ENCODE measurements at places on chromosomes 13 and 19.
A peak's percentile ranks its signal among the peaks of the same experiment; 100 is the strongest.

GRCh38 chr13:109744512-109745051, 41.8 kb downstream of the IRS2 start:
- no peak for DNase-seq

DNA sequence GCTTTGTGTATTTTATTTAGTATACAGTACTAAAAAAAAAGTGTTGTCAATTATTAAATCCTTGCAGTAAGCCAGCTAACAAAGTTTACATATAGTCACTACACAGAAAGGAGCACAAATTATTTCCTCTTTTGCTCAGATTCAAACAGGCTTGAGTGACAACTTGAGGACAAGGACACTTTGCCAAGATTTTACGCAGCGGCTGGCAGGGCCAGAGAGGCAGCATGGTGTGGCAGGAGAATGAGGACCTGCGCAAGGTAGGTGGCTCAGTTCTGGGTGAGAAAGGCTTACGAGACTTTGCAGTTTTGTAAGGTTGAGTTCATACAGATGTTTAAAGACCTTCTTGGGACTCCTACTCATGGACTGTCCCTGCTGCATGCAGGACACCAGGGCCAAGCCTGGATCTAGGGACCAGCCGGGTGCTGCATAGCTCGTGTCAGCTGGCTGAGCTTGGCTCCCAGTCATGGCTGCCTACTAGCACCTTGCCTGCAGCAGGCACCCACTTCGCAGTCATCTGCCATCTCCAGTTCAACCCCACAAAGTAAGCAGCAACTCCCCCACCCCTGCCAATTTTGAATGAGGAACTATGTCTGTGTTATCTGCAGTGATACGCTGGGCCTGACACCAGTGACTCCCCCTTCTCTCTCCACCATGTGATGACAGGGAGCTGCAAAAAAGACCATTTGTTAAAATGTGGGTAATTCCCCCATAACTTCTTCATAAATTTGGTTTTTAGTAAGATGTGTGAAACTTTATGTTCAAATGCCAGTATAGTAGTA, 3.7 kb upstream of the TUBA3C start:
- no peak for DNase-seq

- no peak for DNase-seq
These were observed 111.8 kb upstream of the UQCRFS1 start for GRCh38 chr19:29324717-29325116.

- DNase-seq, result no peak
These were observed 6.9 kb downstream of the S1PR5 start for GRCh38 chr19:10510301-10510802.

GRCh38 chr13:20699715-20700114, 3.8 kb upstream of the IL17D start:
- no peak for DNase-seq

DNA sequence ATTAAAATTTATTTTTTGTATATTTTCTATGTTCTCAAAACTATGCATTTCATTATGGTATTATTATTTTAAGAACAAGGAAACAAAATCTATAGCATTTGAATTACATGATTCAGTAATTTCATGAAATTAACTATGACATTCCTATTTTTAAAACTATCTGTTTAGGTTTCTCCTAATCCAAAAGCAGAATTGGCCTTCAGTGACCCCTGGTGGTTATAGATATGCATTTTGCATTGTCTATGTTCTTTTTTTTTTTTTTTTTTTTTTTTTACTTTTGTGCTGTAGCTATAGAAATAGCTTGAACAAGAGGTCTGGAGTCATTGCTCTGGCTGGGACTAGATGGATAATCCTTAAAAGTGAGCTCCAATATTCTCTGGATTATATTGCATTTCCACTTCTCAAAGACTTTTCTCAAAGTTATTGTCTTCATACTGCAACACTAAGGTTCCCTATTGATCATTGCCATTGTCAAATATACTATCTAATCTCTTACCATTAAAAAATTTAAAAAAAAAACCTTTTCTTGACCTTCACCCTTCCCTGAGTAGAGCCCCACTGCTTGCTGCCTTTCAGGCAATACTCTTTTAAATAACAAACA, 15.9 kb upstream of the DNAJC3 start:
- peak; percentile 26 for DNase-seq

- no peak for DNase-seq
These were observed 157.9 kb downstream of the COL4A1 start for GRCh38 chr13:110149036-110149435.

DNA sequence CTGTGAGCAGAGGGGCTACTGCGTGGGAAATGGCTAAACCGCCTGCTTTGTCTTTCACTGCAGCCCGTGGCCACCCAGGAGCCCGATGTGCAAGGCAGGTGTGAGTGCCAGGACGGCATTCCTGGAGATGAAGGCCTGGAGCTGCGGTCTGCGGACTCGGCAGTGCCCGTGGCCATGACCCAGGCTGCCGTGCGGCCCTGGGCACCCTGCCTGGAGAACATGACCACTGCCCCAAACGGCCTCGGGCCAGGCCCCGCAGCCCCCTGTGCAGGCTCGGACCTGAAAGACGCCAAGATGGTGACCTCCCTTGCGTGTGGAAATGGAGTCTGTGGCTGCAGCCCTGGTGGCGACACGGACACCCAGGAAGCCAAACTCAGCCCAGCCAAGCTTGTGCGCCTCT, 62.2 kb downstream of the SPATA13 start:
- no peak for DNase-seq

DNA sequence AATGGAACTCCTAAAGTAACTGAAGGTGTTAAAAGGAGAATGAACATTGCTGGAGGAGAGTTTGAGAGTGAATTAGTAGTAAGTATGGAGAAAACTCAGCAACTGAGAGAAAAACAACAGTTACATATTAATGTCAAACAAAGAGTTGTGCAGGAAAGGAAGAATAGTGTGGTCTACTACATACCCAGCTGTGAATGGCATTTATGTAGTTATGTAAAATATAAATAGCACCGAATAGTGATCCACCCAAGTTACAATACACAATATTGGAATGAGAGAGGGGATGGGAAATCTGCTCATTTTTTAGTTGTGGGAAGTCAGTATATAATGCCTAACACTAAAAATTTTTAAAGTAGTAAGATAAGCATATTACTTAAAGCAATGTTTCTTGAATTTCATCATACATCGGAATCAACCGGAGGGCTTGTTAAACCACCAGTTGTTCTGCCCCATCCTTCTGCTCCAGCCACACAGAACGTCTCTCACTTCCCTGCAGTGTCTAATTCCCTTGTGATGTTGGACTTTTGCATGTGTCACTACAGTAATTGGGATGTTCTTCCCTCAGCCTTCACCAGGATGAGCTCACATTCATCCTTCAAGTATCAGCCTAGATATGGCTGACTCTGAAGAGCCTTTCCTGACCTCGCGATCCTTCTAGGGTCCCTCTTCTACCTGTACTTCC, 11.5 kb downstream of the CCDC70 start:
- no peak for DNase-seq

DNA sequence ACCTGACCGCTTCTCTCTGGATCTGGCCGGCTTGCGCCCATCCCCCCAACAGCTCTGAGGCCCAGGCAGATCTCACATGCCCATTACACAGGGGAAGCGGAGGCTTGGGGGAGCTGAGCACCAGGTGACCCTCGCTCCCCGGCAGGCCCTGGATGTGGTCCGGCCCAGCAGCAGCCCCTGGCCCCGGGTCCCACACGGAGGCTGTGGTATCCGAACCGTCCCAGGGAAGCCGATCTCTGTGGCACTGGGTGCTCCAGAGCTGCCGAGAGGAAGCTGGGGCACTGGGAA, 27.7 kb downstream of the SBNO2 start:
- DNase-seq, result no peak

DNA sequence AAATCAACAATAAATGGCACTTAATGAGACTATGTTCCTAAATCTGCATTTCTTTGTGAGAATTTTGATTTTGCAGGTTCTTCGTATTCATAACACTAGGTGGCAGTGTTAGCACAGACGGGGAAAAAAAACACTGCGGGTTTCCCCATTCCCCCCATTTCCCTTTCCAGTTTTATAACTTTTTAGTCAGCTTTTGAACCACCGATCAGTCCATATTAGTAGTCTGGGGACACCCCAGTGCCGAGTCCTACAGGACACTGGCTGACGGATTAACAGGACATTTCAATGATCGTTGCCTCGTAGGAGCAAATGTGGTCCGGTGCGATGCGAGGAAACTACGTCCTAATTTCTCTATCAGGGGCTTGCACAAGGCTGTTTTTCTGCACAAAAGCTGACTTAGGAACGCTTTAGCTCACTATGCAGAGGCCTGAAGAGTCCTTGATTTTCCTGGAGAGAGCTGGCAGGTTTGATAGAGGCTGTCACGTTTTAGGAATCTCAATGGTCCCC, 234.3 kb downstream of the LMO7 start:
- DNase-seq, result peak; percentile 20

- no peak for DNase-seq
These were observed 30.7 kb downstream of the SLC25A42 start for GRCh38 chr19:19094513-19094912.

Measured in NCI-H1436 (cell line).